B cell (primary cell): ENCODE measurements at places on chromosomes 2 and 18. TPM values are rescaled to one million over a fixed set of nuclear protein-coding genes. Genes with fewer than 3 reads are reported as not detected.

Gene ADRA2B
- 0.46 and 1.4 TPM in 2 replicates for polyA plus RNA-seq

Gene MATN3
- not detected in 2 replicates for polyA plus RNA-seq

Gene STPG4
- 0.20 and 0.31 TPM in 2 replicates for polyA plus RNA-seq

Gene AKAIN1
- not detected in 2 replicates for polyA plus RNA-seq

Gene DLGAP1
- polyA plus RNA-seq, result 0.61 TPM in 1 of 2 replicates, not detected in the other

Gene KIAA2012
- not detected in 2 replicates for polyA plus RNA-seq

Gene NEURL3
- polyA plus RNA-seq, result not detected in 2 replicates

Gene CTIF
- 3.5 and 3.6 TPM in 2 replicates for polyA plus RNA-seq

Gene CHST9
- polyA plus RNA-seq, result not detected in 2 replicates

Gene NFE2L2
- 16.8 and 24.1 TPM in 2 replicates for polyA plus RNA-seq

Gene MSTN
- 0.06 and 0.07 TPM in 2 replicates for polyA plus RNA-seq

Gene RGPD3
- polyA plus RNA-seq, result 0.16 TPM in 2 replicates

Gene FZD7
- polyA plus RNA-seq, result 0.58 and 0.67 TPM in 2 replicates

Gene DCDC2C
- not detected in 2 replicates for polyA plus RNA-seq

Gene TRIM54
- polyA plus RNA-seq, result not detected in 2 replicates

Gene CIB4
- polyA plus RNA-seq, result not detected in 2 replicates

Gene IL1A
- polyA plus RNA-seq, result 0.06 and 0.15 TPM in 2 replicates

GRCh38 chr2:229050133-229050532 is 221.0 kb downstream of the PID1 start:
- DNase-seq, result no peak

DNA sequence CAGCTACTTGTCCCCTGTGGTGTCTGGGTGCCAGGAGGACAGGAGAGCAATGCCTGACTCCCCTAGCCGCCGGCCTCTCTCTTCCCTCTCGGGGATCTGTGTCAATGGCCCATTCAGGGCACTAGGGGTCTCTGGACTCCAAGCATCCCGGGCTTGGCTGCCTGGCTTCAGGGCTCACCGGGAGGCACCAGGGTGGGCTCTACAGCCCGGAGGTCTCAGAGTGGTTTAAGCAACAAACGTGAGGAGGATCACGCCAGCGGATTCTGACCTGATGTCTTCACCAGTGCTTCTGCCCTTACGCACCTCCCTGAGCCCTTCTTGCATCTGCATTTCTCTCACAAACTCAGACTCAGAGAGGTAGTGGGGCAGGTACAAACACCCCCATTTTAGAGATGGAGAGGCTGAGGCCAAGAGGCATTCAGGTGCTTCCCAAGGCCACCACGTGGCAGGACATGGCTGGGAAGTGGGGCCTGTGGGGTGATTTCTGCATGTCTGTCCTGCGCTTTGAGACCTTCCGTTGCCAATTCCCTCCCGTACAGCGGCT is 243.0 kb downstream of the CELF4 start:
- peak; percentile 16 for DNase-seq

DNA sequence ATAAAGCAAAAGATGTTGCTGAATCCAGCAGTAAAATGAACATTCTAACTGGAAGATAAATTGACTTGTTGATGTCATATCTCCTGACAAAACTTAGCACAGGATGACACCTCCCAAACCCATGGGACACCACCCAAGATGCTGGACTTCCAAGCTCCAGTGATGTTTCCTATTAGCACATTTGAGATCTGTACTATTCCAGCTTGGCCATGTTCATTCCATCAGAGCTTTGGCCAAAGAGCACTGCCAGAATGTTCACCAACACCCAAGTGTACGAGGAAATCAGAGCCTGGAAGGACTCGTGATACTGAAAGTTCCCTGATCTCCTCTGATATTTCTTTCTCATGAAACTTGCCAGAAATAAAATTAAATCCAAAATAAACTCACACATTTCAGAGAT is 44.7 kb downstream of the PID1 start:
- no peak for DNase-seq

DNA sequence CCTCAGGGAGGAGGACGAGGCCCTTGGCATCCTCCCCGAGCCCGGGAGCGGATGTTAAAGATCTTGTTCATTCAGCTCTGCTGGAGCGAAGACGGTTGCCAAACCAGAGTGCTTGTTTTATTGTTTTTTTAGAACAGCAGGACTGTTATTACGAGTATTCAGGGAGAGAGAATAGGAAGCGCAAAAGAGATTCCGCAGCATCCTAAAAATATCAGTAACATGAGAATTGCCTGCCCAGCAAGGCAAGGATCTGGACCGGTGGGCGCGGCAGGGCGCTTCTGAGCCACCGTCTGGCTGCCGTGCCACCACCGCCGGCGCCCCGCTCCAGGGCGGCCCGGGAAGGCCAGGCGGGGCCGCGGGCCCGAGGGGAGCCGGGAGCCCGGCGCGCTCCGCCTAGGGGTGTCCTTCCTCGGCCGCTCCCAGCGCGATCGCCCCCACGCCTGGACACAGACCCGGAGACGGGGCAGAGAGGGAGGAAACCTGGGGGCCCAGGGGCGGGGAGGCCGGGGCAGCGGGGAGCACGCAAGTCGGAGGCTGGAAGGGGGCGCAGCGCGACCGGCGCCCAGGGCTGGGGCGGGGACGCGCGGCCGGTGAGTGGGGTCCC is 843 bp downstream of the CYS1 start:
- DNase-seq, result peak; percentile 53

GRCh38 chr2:55779459-55780421 is 86.1 kb upstream of the PNPT1 start:
- no peak for DNase-seq

- no peak for DNase-seq
These were observed 52.3 kb downstream of the KLF7 start for GRCh38 chr2:207113414-207113813.

- DNase-seq, result no peak
These were observed 34.7 kb downstream of the TFPI start for GRCh38 chr2:187519419-187520120.

GRCh38 chr2:48471048-48471474 is 58.9 kb upstream of the STON1 start:
- no peak for DNase-seq

DNA sequence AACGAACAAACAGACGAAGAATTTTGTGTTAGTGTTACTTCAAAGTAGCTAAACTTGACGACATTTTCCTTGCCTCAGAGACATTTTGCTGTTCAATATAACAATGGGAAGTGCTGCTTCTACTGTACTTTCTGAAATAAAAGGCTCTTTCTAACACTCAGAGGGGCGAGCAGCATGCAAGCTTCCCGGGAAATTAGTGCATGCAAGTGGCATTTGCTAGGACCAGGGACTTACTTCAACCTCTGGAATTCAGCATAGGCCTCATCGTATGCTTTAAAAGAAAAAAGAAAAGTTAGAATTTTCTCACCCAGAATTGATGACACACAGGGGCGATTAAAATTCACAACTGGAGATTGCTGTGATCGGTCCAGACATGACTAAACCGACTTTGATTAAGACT is 62.5 kb upstream of the LPIN2 start:
- DNase-seq, result no peak

DNA sequence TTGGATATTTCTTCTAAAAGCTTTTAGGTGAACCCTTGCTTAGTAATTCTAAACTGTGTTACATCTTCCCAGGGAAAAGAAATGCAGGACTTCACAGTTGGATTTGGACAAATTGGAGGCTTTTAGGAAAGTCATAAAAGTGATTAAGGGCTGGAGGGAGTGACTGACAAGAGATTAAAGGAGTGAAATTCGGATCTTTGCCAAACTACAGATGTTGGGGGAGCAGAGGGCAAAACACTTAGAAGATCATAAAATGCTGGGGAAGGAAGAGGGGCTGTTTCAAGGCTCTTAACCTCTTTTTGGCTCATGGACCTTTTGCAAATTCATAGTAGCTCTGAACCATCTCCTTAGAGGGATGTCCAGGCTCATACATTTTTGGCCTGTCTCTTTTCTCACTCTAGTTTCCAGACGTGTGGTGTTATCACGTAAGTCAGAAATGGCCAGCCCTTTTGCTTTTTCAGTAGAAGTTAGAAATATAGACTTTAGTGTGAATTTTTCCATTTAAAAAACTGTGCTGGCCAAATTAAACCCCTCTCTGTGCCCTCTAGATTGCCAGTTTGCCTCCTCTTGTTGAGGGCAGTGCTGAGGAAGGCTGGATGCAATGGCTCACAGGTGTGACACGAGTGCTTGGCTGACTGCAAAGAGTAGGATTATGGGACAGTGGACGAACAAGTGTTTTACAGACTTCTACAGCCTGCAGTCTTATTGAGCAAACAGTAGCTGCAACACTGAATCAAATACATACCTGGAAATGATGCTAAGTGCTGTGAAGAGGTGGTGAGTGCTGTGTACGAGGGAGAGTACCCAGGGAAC is 109.9 kb downstream of the LYPD6B start:
- no peak for DNase-seq

DNA sequence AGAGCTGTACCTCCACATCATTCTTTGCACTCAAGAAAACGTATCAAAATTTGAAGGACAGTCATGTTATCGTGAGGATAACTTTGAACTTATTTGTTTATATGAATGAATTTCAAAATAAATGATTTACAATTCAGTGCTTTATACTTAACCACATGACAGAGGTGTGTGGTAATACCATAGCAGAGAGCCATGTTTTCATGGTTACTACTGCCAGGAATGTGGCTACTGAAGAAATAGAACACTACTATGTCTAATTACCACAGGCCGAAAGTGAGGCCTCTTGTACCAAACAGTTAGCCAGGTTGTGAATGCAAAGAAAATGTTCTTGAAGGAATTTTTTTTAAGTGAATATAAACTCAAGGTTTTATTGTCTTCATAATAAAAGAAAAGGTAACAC is 49.2 kb downstream of the AAK1 start:
- DNase-seq, result no peak

GRCh38 chr2:42493468-42494354 is at the start of gene KCNG3:
KCNG3 (minus strand) TSS chr2:42493982; CDS start chr2:42493501, 481 bp downstream.
- peak; percentile 71 for DNase-seq

GRCh38 chr2:114461116-114461515 is 18.7 kb downstream of the DPP10 start:
- no peak for DNase-seq

DNA sequence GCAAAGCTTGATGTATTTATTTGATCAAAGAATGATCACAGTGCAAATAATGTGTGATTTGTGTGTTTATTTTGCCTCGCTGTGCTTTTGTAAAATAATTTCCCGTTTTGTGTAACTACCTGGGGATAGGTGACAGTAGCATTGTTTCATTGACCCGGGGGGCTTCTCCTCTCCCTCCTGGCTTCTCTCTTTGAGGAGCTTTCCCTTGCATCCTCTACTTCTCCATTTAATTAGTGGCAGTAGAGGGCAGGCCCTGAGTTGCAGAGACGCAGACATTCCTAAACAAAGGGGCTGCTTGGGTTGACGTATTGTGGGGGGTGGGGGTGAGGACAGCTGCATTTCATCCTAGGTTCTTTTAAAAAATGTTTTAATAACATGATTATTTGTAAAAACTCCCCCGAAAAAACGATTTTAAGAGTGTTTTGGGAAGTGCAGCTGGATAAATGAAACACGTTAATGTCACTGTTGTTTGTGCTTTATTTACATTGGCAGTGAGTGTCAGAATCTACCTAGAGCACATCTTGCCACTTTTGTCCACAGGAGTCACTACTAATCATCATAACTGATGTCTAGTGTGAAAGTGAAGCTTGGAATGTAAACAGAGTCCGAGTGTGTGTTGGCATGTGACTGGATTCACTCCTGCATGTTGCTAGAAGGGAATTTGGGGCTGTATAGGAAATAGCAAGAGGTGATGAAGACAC is 2.2 kb downstream of the NEDD4L start:
- DNase-seq, result no peak

GRCh38 chr2:205276116-205276777 is 406.1 kb upstream of the NRP2 start:
- DNase-seq, result no peak

DNA sequence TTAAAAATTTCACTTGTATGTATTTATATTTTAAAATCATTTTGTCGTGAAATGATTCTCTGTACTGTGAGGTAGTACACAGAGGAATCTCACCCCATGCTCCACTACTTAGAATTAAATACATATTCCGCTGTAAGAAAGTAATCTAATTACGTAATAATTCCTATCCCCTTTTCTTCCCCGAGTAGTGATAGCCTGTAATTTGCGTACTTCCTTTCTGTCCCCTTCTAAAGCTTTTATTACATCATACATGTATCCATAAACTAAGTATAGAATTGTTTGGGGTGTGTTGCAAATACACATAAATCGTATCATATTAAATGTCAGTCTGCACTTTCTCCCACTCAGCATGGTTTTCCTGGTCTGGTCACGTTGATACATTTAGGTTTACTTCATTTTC is 12.4 kb upstream of the CHCHD5 start:
- DNase-seq, result no peak

DNA sequence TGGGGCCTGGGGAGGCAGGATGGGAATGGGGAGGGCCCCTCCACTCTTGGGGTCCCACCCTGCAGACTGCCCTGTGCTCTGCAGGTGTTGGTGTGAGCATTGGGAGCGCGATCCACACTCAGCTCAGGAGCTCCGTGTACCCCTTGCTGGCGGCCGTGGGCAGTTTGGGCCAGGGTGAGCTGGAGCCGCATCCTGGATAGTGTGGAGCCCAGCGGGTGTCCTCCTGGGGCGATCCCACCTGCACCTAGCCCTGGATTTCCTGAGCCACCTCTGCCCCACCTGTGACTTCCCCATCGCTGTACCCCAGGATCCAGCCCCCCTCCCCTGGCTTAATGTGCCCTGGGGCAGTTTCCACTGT is 2.6 kb downstream of the PROM2 start:
- no peak for DNase-seq

DNA sequence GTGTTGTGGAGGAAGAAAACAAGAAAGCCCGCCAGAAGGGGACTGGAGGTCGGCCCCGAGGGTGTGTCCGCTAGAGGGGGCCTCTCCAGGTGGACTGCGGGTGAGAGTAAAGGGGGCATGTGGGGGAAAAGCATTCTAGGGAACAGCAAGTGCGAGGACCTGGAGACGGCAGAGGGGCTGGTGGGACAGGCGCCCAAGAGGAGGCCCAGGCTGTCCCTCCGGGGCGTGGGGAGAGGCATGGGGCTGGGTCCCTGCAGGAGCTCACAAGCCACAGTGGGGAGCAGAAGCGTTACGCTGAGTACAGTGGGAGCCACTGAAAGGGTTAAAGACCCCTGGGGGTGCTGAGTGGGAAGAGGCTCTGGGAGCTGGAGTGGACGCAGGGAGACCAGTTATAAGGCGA is 1.6 kb upstream of the KLF11 start:
- DNase-seq, result no peak

DNA sequence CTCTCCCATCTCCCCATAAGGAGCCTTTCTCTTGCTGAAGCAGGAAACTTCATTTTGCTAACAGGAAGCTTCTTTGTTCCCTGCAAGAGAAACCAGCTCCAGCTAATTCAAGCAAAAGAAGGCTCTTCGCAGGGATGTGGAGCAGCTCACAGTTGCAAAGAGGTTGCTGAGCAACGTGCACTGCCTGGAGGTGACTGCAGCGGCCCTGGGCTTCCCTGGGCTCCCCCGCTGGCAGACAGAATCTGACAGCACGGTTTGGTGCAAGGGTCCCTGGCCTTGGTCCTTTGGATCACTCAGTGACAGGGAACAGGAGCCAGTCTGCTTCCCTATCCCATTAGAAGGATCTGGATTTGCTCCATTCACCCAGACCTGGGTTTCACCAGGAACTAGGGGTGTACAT is 25.8 kb downstream of the GPR55 start:
- no peak for DNase-seq

DNA sequence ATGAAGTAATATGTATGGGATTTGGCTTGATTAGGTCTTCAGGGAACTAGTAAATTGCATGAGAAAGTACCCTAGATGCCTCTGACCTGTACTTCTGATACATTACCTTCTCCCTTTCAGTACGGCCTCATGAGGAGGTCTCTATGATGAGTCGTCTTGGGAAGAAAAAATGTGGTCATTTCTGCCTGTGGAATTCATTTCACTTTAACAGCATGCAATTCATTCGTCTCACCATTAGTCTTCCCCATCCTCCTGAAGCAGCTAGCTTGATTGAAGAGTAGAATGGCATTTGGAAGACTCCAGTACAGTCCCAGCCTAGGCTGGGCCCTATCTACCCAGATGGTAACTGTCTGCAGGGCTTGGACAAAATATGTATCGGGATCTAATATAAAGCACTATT is 52.2 kb downstream of the TMX3 start:
- DNase-seq, result no peak
